ENCODE measurements at places on chromosomes 16 and 17.

DNA sequence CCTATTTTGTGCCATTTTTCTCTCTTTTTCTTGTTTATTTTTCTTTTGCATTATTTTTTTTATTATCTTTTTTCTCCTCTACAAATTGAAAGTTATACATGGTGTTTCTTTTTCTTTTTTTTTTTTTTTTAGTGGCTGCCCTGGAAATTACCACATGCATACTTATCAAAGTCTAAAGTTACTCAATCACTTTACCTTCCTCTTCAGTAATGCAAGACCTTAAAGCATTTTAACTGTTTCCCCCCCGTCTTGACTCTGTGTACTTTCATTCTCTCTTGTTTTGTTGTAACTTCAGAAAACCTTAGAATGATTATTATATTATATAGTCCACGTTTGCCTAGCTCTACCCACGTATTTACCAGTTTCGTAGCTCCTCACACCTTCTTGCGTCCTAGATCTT lies 33.3 kb upstream of the SMPD3 start:
- DNase-seq, result no peak

GRCh38 chr16:25051406-25052150 lies 36.4 kb upstream of the ARHGAP17 start:
- DNase-seq, result no peak

DNA sequence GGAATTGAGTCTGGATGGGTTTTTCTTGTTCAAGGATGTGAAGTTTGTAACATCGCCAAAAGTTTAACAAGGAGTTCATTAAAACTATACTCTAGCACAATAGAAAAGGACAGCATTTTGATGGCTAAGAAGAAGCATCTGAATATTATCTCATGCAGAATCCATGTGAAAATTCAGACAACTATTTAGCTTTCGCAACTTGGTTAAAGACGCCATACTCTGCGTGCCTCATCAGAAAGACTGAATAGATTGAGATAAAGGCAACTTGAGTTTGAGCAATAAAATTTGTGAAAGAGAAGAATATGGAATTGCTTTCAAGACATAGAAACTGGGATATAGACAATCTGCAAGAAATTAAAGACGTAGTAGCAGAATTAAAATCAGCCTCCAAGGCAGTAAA lies 151.1 kb upstream of the MYOCD start:
- no peak for DNase-seq

GRCh38 chr17:83079352-83079747 lies at the start of gene METRNL:
Gene METRNL (plus strand): TSS chr17:83079609. CDS start chr17:83079816, 207 bp downstream.
- DNase-seq, result no peak

DNA sequence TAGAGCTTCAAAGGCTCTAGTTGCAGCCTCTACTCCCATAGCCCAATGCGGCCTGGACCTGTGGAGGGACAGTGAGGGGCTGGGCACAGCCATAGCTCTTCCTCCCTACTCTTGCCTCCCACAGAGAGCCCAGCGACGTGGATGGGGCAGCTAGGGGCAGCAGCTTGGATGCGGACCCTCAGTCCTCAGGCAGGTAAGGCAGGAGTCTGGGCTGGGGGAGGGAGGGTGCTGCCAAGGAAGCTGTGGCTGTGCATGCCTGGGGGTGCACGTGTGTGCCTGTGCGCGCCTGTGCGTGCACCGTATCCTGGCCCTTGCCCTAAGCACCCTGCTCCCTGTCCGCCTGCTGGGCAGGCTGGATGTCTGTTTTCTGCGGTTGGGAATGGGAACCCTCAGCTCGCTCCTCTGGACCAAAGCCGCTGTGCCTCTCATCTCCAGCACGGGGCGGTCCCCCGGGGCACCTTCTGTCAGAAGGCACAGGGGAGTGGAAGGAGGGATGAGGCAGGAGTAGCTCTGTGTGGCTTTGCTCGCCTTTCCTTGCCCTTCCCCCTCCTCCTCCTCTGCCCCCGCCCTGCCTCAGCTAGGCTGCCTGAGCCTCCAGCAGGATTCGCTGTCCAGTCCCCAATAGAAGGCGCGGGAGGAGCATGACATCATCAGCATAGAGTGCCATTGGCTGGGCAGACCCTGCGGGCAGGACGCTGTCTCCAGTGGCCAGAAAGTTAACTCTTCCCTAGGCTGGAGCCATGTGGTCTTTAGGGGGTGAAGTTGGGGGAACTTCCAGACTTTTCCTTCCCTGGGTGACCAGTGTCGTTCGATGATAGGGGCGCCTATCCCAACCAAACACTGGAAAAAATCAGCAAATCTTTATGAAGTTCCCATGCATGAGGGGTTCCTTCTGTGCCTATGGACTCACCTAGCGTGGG lies 797 bp downstream of the PRCD start:
- DNase-seq, result peak; percentile 76

DNA sequence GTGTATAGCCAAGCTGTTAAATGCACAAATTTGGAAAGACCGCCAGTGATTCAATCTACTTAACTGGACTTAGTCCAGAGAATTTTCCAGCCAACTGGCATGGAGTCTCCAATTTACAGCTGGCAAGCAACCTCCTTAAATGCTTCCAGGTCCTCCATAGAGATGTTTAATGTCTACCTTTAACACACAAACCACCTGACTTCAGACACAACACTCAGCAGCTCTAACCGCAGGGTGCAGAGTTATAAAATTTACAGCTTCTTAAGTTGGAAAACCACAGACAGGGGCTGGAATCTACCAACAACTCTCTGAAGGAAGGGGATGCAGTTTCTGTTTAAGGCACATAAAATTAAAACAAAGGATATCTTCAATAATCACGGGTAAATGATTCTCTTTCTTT lies 106.9 kb downstream of the SYCE1L start:
- DNase-seq, result no peak

GRCh38 chr17:40534371-40535189 lies 30.7 kb downstream of the CCR7 start:
- no peak for DNase-seq
